ENCODE measurements at places on chromosomes 3 and 15. TPM values are rescaled to one million over a fixed set of nuclear protein-coding genes. Genes with fewer than 3 reads are reported as not detected.

DNA sequence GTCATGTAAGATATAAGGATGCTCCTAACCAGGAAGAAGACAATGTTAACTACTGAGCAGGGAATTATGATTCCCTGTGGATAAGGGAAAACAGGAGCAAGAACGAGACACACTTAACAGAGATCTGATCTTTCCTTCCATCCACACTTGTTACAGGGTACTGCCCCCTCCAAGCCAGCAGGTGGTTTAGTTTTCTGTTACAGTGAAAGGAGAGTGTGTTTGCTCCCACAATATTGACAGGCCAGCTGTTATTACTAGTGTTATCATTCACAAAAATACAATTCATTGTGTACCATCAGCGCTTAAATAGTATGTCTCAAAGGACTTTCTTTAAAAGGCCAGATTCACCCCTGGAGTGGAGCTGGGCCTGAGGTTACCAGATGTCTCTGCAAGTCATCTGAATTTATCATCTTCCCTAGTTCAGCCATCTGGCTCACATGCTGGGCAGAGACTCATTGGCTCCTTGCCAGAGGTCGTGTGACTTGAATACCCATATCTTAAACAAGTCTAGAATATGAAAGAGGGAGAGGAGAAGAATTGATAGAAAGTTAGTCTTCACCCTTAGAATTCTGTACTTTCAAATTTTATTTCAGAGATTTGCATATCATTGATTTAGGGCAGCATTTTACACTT, 16.8 kb upstream of the FMN1 start:
- DNase-seq, result no peak

GRCh38 chr15:61840090-61840489, 220.2 kb downstream of the VPS13C start:
- no peak for DNase-seq

DNA sequence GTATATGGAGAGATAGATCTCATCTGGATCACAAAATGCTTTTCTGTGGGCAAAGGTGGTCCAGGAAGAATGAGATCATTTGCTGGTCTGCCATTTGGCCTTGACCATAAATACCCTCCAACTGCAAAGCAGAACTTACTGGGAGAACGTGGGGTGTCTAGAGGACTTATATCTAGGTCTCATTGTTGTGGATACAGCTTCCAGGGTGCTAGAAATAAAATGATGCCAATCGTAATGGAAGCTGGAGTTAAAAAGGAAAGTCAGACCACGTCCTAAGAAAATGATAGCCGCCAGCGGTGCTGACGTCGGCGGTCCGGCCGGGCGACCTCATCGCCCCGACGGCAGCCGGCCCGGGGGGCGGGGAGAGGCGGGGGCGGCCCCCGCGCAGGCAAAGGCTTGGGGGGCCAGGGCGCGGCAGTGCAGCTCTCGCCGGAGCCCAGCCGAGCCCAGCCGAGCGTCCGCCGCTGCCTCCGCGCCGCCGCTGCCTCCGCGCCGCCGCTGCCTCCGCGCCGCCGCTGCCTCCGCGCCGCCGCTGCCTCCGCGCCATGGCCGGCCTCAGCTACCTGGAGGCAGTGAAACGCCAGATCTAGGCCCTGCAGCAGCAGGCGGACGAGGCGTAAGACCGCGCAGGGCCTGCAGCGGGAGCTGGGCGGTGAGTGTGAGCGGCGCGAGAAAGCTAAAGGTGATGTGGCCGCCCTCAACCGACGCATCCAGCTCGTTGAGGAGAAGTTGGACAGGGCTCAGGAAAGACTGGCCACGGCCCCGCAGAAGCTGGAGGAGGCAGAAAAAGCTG, 89.5 kb downstream of the EOMES start:
- DNase-seq, result no peak

GRCh38 chr3:33377931-33378330, 62.3 kb downstream of the UBP1 start:
- DNase-seq, result no peak

GRCh38 chr3:104526901-104527401, 839.8 kb upstream of the ALCAM start:
- no peak for DNase-seq

- no peak for DNase-seq
These were observed 39.9 kb upstream of the MB21D2 start for GRCh38 chr3:192957441-192958021.

The REC114 gene
- not detected for total RNA-seq
